ENCODE measurements at places on chromosomes 1 and 21.

GRCh38 chr1:178465011-178465410 is 31.8 kb downstream of the CLEC20A start:
- no peak for DNase-seq

GRCh38 chr1:201507360-201507675 is 395 bp upstream of the CSRP1 start:
- DNase-seq: no peak

- no peak for DNase-seq
These were observed 201.2 kb downstream of the TGFB2 start for GRCh38 chr1:218546314-218546713.

DNA sequence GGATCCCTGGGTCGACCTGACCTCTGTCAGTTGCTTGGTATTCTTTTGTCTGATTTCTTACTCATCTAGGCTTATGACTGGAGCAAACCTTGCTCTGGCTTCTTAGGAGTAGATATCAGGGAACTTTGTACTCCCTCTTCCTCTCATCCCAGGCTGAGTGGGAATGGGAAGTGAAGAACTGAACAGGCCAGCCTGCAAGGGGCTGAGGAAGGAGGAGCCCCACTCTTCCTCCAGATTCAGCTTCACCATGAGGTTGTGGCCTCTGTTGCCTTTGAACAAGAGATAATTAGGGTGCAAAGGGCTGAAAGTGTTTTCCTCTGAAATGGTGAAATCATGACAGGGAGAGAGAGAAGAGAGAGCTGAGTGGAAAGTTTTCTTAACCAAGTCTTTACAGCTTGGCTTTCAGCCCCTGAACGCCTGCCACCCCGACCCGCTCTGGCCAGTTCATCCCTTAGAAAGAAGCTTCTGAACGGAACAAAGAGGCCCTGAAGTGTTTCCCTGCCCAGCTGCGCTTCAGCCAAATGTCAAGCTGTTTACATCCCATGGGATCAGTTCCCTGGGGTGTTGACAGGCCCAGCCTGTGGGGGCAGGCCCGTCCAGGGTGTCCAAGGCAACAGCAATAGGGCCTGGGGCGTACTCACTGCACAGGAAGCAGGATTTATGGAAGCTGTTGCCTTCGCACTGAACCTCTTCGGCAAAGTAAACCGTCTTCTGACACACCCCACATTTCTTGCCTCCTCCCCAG is 11.2 kb downstream of the CSRP1 start:
- DNase-seq: no peak

GRCh38 chr21:33302055-33302454 is 22.7 kb upstream of the IFNAR1 start:
- no peak for DNase-seq

- DNase-seq: no peak
These were observed 599.4 kb downstream of the LTN1 start for GRCh38 chr21:28393279-28393678.

GRCh38 chr21:32001390-32001789 is 128.6 kb downstream of the HUNK start:
- DNase-seq: no peak

DNA sequence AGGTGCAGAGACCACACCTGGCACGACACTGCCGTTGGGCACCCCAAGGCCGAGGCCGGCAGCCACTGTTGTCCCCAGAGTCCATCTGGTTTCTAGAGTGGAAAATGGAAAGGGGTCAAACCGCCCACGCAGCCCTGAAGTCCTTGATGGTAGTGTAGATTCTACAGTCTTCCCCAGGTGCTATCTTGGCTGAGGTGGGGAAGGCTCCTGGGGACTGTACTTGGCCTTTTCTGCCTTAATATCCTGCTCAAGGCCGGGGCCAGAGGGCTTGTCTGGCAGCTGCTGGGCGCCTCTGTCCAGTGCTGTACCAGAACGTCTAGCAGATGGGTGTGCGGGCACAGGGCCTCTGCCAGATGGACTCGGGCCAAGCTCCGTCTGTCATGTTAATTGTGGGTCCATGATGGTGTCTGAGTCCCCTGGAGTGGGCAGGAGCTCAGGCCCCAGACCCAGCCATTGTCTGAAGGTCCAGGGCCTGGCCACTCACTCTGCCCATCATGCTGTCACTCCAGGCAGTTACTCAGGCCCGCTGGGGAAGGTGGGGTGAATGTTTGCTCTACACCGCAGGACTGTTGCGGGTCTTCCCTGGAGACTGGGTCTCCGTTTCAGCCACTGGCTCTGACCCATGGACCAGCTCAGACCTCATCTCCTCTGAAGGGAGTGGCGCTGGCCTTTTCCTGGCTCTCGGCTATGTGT is 161.9 kb upstream of the COL6A1 start:
- no peak for DNase-seq

GRCh38 chr1:88557014-88557413 is 127.1 kb upstream of the PKN2 start:
- DNase-seq: no peak

DNA sequence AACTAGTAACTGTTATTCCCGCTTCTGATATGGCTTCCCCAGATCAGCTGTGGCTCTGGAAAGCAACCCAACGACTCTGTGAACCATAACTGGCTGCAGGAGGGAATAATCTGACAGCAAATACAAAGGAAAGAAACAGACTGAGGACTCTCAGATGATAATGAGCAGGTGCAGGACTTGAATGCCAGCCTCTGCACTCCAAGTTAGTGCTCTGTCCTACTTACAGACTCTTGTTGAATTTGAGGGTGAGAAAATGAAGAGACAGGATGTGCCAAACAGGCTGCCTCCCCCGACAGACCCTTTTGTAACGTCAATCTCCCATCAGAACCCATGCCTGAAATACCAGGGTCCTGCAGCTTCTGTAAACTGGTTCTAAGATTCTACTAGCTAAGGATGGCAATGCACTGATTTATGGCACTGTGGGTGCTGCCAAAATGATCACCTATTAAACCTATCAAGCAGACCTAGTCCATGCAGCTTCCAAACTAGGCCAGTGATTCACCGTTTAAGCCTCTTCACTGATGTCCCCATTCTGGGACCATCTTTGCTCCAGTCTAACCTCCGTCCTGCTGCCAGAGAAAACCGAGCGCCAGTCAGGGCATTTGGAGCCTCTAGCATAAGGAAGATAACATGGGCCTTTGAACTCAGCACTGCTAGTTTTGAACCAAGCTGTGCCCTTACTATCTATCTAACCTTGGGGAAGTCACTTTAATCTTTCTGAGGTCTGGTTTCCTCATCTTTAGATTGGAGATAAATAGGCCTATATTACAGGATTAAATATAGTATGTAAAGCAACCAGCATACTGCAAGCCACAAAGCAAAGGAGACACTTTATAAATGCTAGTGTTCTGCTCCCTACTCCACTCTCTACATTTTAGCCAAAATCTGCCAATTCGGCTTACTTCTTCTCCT is 4.8 kb downstream of the MKNK1 start:
- no peak for DNase-seq

- DNase-seq: no peak
These were observed 16.9 kb upstream of the EFCAB14 start for GRCh38 chr1:46735708-46736324.

DNA sequence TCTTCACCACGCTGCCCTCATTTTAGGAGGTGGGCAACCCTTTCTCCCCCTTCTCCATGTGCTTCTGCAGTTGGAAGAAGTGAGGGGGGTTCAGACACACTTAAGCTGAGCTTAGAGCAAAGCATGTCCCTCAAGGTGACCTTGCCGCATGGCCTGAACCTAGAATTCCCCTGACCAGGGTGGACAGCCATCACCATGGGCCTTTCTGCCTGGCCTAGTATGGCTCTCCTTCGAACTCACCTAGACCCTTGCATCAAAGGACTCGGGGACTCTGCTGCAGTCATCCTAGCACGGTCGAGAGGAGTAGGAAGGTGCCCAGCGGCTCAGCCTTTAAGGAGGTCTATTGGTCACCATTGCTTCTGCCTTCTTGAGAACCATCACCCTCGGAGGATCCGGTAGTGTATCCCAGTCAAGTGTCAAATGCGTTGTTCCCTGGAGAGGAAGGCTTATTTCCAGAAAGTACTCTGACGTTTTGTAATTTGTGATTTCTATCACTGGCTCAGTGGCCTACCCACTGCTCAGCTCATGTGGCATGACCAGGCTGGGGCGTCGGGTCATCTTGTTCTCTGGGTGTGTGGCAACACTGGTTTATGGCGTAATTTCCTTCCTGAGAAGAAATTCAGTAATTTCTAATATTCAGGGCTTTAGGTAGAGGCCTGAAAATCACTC is at the start of gene KCNE1:
Gene KCNE1, minus strand, starts transcription at position 424 of the 669 bp plus-strand sequence. CDS start 62,576 bp downstream, outside the sequence.
- DNase-seq: no peak

- DNase-seq: peak; percentile 33
These were observed 2.5 kb upstream of the BCL10 start for GRCh38 chr1:85278853-85279314.

All from GDM1 (cell line).